ENCODE measurements at places on chromosomes 16 and 17. TPM values are rescaled to one million over a fixed set of nuclear protein-coding genes. Genes with fewer than 3 reads are reported as not detected.

- no peak overlapping the region for H3K4me3 ChIP-seq
- no peak for DNase-seq
- H3K27me3 ChIP-seq = no peaks in the 10 kb centered on the region
Measured at GRCh38 chr17:80319999-80320344, 59.3 kb downstream of the RNF213 start.

LHX1 gene
- total RNA-seq = not detected

DNA sequence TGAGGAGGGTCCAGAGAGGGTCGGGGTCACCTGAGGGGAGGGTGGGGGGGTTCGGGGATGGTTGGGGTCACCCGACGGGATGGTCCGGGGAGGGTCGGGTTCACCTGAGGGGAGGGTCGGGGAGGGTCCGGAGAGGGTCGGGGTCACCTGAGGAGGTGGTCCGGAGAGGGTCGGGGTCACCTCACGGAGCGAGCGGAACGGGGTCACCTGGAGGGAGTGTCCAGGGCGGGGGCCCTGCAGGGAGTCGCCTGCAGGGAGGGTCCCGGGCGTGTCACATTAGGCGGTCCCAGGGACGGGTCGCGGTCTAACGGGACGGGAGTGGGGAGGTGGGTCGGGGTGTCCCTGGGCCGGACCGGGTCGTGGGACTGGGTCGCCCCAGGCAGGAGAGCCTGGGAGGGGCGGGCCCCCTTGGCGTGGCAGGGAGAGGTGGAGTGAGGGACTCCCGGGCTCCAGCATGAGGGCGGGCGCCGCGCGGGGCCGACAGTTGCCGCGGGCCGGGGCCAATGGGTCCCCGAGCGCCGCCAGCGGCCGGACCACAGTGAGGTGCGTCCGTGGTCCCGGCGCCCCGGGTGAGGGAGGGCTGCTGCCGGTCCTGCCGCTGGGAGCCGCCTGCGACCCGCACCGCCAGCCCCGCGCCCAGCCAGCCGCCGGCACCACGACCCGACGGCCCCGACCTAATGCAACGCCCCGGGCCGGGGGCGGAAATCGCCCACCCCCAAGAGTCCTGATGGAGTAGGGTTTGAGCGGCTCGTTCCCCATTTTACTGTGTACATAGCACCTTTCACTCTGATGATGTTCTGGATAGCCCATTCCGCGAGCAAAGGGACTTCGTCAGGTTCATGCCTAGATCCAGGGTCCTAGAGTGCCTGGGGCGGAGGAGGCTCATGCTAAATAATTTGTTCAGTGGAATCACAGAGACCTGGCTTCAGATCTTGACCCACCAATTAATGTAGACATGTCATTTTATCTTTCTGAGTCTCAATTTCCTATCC, 1.2 kb upstream of the ABCA3 start:
- H3K27me3 ChIP-seq = peaks cover 22% of the 10 kb centered on the region
- DNase-seq = no peak
- H3K4me3 ChIP-seq = no peak overlapping the region

DNA sequence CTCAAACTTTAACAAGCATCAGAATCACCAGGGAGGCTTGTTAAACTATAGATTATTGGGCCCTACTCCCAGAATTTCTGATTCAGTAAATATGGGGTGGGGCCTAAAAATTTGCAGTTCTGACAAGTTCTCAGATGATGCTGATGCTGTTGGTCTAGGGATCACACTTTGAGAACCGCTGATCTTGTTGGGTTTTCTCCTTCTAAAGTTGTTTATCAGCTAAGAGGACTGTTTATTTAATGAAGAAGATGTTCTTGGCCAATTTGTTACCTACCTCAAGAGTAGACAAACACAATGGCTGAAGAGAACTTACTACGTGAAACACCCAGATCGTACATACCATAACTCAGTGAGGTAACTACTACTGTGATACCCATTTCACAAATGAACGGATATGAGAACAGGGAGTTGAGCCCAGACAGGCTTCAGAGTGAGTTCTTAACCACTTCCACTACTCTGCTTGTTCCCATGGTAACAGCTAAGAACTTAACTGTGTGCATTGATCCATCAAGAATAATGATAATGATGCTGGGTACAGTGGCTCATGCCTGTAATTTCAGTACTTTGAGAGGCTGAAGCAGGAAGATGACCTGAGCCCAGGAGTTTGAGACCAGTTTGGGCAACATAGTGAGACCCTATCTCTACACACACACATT, 85.3 kb upstream of the NSRP1 start:
- no peaks in the 10 kb centered on the region for H3K36me3 ChIP-seq
- no peak overlapping the region for H3K27ac ChIP-seq
- H3K27me3 ChIP-seq = peaks cover 13% of the 10 kb centered on the region
- DNase-seq = peak; percentile 14

TEKT5 gene
- not detected for total RNA-seq

DNA sequence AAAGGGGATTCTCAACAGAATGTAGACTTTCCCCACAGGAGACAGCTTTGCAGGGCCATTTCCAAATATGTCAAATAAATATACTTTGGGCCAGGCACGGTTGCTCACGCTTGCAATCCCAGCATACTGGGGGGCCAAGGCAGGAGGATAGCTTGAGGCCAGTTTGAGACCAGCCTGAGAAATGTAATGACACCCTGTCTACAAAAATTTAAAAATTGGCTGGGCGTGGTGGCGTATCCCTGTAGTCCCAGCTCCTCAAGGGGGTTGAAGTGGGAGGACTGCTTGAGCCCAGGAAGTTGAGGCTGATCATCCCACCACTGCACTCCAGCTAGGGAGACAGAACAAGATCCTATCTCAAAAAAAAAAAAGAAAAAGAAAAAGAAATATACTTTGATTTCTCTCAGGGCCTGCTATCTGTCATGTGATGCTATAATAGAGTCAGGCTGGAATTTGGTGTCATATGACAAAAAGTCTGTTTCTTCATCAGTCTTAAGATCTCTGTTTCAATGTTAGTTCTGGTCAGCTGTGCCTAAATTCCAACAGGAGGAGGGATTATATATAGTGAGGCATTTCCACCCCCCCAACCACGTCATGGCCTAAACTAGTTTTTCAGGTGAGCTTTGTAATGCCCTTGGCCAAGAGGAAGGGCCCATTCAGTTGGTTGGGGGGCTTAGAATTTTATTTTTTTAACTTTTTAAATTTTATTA, 4.3 kb upstream of the ZDHHC7 start:
- H3K27ac ChIP-seq = no peak overlapping the region
- H3K4me3 ChIP-seq = no peak overlapping the region
- no peak for DNase-seq
- H3K27me3 ChIP-seq = peaks cover 5% of the 10 kb centered on the region

- no peaks in the 10 kb centered on the region for H3K27me3 ChIP-seq
- no peak overlapping the region for H3K4me3 ChIP-seq
- peaks cover 33% of the 10 kb centered on the region for H3K36me3 ChIP-seq
- no peak for DNase-seq
- H3K4me1 ChIP-seq = peaks cover 36% of the 10 kb centered on the region
Measured at GRCh38 chr17:2174468-2175293, 119.8 kb downstream of the HIC1 start.

GRCh38 chr17:76495663-76496400, 5.4 kb downstream of the RHBDF2 start:
- H3K4me1 ChIP-seq = peaks cover 73% of the 10 kb centered on the region
- H3K4me3 ChIP-seq = no peak overlapping the region
- peaks cover 7% of the 10 kb centered on the region for H3K36me3 ChIP-seq
- no peak for DNase-seq
- H3K27me3 ChIP-seq = no peaks in the 10 kb centered on the region
- H3K27ac ChIP-seq = peak overlapping the region; percentile 68

- H3K36me3 ChIP-seq = no peaks in the 10 kb centered on the region
- H3K4me1 ChIP-seq = no peaks in the 10 kb centered on the region
- H3K4me3 ChIP-seq = no peak overlapping the region
Measured at GRCh38 chr17:13160296-13160695, 142.5 kb upstream of the ELAC2 start.

KRTAP3-1 gene
- total RNA-seq = not detected

- H3K27me3 ChIP-seq = no peaks in the 10 kb centered on the region
- peaks cover 74% of the 10 kb centered on the region for H3K36me3 ChIP-seq
- DNase-seq = no peak
- no peak overlapping the region for H3K27ac ChIP-seq
- H3K4me3 ChIP-seq = no peak overlapping the region
Measured at GRCh38 chr16:17433577-17434451, 36.9 kb downstream of the XYLT1 start.

DNA sequence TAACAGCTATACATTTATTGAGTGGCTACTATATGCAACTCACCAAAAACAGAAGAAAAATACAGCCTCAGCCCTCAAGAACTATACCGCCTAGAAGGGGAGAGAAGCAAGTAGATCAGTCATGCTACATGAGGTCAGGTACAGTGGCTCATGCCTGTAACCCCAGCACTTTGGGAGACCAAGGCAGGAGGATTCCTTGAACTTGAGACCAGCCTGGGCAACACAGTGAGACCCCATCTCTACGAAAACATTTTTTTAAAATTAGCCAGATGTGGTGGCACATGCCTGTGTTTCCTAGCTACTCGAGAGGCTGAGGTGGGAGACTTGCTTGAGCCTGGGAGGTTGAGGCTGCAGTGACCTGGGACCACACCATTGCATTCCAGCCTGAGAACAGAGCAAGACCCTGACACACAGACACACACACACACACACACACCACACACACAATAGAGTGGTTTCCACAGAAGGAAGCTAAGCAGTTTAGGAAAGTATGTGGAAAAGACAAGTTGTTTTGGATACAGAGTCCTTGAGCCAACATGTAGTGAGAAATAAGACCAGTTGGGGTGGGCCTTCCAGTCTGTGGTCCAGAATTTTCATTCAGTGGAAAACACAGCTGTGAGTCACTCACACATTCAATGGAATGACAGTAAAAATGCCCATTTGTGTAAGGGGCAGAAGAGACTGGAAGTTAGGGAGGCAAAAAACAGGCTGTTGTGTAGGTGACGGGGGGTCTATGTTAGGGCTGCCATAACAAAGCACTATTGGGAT, 10.7 kb upstream of the SNTB2 start:
- H3K4me1 ChIP-seq = peaks cover 6% of the 10 kb centered on the region
- no peaks in the 10 kb centered on the region for H3K36me3 ChIP-seq
- H3K4me3 ChIP-seq = no peak overlapping the region
- no peak for DNase-seq

TBX6 gene
- 1.7 TPM for total RNA-seq

NAGS gene
- 0.75 TPM for total RNA-seq

- no peak overlapping the region for H3K4me3 ChIP-seq
- H3K27me3 ChIP-seq = no peaks in the 10 kb centered on the region
- DNase-seq = no peak
- H3K27ac ChIP-seq = no peak overlapping the region
- peaks cover 43% of the 10 kb centered on the region for H3K36me3 ChIP-seq
Measured at GRCh38 chr16:17375461-17376304, 95.1 kb downstream of the XYLT1 start.

DNA sequence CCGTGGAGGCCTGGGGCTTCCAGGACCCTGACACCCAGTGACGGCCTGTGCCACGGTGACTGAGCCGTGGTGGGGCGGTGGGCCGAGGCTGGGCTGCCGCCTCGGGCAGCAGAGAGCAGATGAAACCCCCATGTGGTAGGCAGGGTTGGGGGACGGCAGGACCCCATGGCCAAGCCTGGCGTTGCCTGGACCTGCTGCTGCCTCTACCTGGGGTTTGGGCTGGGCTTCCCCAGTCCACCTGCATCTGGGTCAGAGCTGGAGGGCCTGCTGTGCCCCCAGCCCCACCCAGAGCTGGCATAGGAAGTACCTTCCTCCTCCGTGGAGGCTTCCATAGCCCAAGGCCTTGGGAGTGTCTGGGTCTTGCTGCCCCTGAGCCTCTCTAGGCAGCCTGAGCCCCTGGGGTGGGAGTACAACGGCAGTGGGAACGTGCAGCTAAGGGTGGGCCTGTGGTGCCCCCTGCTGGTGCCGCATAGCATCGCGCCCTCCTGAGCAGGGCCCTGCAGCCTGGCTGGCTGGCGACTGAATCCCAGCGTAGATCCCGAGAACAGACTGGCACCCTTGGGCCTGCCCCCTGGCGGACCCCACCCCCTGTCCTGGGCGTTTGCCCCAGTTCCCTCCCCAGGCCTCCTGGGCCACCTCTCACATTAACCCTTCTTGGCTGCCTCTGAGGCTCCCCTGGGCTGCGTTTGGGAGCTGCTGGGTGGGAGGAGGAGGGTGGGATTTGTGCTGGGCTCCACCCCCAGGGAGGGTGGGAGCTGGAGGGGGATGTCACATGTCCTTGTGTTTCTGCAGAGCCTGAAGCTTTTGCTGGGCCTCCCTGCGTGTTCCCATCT, 12.6 kb upstream of the ATP6V0C start:
- no peaks in the 10 kb centered on the region for H3K27me3 ChIP-seq
- H3K27ac ChIP-seq = peak overlapping the region; percentile 31
- H3K36me3 ChIP-seq = no peaks in the 10 kb centered on the region
- H3K4me3 ChIP-seq = no peak overlapping the region
- DNase-seq = peak; percentile 83

SEZ6L2 gene
- not detected for total RNA-seq

All from activated CD4-positive, alpha-beta T cell treated with anti-CD3 and anti-CD28 coated beads, Interleukin-2, amount 10 ng/mL, durations not matched to agents 7 days and 5 days (primary cell).